ENCODE measurements at places on chromosomes 13 and 19.

DNA sequence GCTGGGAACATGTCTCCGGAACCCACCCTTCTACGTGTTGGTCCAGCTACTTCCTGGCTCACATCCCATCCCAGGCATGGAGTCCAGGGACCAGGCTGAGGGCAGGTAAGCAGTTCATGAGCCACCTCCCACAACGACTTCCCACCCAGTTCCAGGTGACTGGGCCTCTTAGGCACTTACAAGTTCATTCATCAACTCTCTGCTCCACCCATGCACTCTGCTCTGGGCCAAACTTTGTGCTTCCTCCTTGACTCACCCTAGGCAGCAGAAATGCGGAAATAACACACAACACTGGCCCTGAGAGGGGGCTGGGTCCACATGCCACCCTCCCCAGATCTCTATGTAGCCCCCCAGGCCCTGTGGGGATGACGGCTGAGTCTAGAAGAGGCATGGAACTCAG lies 20.5 kb downstream of the IQCN start:
- DNase-seq: no peak

DNA sequence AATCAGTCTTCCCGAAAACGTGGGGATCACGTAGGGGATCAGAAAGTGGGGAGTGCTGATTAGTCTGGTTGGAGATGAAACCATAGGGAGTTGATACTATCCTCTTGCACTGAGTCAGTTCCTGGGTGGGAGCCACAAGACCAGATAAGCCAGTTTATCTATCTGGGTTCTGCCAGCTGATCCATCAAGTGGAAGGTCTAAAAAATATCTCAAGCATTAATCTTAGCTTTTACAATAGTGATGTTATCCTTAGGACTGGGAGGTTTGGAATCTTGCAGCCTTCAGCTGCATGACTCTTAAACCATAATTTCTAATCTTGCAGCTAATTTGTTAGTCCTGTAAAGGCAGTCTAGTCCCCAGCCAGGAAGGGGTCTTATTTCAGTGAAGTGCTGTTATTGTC lies 2474.2 kb downstream of the PCDH9 start:
- DNase-seq: no peak

DNA sequence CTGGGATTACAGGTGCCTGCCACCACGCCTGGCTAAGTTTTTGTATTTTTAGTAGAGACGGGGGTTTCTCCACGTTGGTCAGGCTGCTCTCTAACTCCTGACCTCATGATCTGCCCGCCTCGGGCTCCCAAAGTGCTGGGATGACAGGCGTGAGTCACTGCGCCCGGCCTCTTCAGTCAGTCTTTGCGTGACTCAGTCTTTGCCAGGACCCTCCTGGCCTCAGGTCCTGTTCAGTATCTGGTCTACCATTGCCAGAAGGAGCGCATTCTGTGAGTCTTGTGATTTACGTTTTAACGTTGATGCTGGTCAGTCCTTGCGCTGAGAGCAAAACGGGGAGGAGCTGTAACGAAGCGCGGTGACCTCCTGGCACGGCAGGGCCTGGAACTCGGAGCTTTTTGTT lies 7.6 kb upstream of the HMG20B start:
- no peak for DNase-seq

DNA sequence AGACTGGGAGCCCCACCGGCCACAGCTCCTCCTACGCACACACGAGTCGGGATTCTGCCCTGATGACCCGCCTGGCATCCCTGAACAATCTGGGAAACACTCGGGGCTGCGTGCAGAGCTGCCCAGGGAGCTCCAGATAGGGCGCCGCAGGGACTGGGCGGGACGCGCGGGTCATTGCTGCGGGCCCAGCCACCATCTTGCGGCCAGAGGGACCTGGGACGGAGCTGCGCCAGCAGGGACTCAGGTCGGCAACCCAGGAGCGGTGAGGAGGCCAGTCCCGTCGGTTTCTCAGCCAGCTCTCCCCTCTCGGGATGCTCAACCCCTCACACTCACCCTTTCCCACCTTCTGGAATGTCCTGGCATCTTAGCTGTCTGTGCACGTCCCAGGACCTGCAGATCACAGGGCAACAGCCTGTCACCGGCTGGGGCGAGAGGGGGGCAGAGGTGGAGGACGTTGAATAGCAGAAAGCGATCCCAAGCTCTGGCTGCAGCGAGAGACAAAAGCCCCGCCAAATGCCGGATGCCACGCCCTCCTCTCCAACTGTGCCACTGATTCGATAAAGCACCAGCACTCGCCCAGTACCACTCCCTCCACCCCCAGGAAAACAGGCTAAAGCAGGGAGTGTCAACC lies 20.4 kb upstream of the ZNF91 start:
- DNase-seq: peak; percentile 59

DNA sequence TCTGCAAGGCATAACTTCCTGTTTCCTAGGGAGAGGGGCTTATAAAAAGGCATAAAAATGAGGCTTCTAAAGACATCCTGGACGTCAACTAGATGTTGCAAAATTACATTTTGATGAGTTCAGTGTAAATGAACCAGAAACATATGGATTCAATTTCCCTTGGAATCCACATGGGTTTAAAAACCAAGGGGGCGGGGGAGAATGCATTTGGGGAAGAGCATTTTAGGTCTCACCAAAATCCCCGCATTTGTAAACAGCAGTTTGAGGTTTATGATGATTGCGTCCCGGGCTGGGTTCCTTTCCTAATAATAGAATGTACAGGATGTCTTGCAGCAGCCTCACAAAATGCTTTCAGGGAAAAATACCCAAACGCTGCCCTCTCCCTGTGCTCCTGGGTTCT lies 407.8 kb downstream of the ZNF536 start:
- DNase-seq: no peak
